Activated CD4-positive, alpha-beta T cell treated with anti-CD3 and anti-CD28 coated beads, Interleukin-2, amount 50 U/mL, for 48 hours (primary cell): ENCODE measurements at places on chromosomes 4 and X.

- DNase-seq = no peak
Observed at GRCh38 chr4:150720973-150721518, 139.1 kb downstream of the MAB21L2 start.

- DNase-seq = no peak
Observed at GRCh38 chr4:86019362-86019761, 340.5 kb downstream of the MAPK10 start.

GRCh38 chr4:1990676-1991075 is 18.1 kb downstream of the NELFA start:
- DNase-seq = no peak

DNA sequence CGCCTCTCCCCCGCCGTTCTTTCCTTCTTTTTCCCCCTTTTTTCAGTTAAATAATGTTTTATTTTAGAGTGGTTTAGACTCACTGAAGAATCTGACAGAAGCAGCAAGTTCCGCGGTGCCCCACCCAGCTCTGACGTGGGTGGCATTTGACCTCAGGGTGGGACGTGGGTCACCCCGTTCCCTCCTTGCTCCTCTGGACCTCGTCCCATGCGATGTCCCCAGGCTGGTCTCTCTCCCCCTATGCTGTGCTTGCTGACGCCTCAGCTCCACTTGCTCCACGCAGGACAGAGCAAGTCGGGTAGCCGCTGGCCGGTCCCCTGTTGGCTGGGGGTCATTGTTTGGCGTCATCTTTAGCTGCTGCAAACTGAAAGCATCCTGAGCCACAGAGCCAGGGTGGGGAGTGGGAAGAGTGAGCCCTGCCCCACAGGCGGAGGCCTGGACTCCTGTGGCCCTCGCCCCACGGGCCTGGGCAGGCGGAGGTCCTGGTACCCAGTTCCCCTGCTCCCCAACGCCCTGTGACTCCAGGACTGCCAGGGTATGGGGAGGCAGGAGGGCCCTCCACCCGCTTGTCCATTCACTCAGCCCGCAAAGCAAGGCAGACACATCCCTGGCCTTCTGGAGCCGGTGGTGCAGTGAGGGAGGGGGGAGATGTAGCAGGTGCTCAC is 30.8 kb downstream of the TRMT44 start:
- DNase-seq = no peak

DNA sequence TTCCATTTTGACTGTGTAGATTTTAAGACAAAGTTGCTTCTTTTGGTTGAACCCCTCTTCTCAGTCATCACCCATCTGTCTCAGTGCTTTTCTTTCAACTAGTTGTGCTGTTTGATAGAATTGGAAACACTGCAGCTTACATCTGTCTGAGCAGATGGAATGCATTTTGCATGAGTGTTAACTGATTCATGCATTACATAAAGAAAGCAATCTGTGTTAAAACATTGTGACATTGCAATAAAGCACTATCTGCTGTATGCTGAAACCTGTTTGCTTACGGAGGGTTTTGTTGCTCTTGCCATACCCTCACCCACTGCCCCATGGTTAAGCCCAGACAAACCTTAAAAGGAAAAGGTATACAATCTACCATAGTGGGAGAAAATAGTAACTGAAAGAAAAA is 47.4 kb downstream of the NRK start:
- DNase-seq = no peak

- no peak for DNase-seq
Observed at GRCh38 chr4:16150716-16151115, 66.9 kb upstream of the PROM1 start.

GRCh38 chrX:67353651-67354370 is 190.0 kb upstream of the AR start:
- no peak for DNase-seq

DNA sequence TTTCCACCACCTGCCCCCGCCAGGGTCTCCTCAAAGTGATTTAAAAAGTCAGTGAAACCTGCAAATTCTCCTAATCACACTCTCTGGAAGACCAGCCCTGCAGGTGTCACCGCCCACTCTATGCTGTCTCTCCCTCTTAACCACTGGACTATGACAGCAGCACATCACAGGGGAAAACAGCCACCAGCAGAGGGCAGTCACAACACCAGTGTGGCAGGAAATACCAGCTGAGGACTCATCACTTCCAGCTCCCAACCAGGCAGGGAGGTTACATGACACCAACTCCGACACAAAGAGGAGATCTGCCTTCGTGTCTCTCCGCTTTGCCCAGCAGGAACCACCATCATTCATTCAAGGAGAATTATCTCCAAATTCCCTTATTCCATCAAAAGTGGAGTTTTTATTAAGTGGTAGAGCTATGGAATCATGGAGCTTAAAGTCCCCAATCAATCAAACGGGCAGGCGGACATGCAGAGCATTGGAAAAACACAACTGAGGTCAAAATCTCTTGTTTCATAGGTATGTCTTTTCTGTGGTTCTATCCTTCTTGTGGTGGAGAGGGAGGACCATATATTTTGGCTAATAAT is 91.3 kb downstream of the NSUN7 start:
- peak; percentile 89 for DNase-seq

DNA sequence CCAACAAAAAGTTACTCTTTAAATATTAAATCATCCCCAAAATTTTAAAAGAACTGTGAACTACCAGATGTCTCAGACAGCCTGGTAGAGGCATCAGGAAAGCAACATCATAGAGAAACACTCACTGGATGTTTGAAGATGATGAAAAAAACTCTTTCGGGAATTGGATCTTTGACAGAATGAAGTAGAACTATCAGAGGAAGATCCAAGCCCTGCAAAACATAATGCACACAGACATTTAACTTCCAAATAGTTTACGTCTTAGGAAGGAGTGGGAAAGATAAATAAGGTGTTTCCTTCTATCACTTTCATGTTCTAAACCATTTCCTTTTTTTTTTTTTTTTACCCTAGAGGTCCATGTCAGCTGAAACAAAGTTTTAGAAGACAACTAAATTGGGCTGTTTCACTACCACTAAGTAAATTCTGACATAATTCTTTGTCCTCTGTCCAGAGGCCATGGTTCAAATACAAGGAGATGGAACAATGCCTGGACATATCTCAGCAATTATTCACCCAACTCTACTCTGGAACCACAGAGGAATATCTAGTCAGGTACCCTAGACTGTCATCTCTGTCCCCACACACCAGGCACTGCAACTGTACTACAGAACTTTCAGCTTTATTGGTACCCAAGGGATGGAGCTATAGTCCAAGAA is 217.7 kb upstream of the INTU start:
- DNase-seq = no peak

DNA sequence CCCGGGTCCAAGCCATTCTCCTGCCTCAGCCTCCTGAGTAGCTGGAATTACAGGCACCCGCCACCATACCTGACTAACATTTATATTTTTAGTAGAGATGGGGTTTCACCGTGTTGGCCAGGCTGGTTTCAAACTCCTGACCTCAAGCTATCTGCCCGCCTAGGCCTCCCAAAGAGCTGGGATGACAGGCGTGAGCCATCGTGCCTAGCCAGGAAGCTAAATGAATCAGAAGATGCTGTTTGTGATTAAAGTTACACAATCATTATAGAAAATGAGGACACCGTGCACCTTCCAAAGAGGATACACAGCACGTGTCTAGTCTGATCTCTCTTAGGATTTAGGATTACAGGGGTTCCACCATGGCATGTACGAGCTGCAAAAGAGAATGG is 99.6 kb downstream of the DHRSX start:
- DNase-seq = no peak

GRCh38 chr4:8688041-8688907 is 95.7 kb downstream of the CPZ start:
- peak; percentile 22 for DNase-seq

GRCh38 chr4:74230902-74231499 is 73.1 kb downstream of the MTHFD2L start:
- peak; percentile 16 for DNase-seq

DNA sequence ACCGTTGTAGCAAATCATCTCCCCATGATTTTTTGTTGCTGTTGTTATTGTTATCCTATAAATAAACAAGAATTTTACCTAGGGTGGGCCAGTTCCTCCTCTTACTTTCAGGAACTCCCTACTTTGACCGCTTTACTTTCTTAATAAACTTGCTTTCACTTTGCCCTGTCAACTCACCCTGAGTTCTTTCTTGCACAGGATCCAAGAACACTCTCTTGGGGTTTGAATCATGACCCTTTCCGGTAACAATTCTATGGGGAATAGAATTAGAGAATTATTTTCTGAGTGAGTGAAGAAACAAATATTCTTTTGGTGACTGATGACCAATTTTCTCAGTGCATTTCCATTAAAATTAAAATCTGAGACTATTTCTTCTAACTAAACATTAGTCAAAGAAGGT is 584.0 kb upstream of the TENM3 start:
- no peak for DNase-seq

DNA sequence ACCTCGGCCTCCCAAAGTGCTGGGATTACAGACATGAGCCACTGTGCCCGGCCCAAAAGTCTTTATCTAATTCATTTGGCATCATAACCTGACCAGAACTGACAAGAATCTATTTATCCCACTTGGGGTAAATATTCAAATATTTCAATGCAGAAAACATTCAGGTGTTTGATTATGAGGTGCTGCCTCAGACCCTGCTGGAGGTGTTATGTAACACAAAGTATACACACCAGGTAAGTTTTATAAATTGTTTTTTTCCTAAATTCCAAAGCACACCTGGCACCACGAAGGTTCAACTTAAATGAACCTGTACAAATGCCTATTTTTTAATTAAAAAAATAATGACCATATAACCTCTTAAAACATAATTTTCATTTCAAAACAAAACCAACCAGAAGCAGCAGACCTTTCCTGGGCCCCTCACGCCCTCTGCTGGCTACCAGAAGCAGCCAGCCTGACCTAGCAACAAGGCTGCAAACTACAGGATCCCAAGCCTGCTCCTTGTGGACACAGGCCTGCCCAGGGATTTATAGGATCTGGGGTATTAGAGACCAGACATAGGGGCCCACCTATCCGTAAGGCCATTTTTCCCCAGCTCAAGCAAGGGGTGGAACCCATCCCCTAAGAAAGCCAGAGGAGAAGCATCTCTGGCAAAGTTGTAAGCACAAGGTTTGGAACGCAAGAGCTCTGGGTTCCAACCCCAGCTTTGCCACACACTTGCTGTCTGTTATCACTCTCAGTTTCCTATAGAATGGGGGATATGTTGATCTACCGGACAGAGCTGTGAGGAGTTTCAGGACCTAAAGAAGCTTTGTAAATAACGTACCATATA is 11.7 kb downstream of the OTUD5 start:
- peak; percentile 53 for DNase-seq

- DNase-seq = no peak
Observed at GRCh38 chr4:187666697-187667494, 328.7 kb upstream of the ZFP42 start.

DNA sequence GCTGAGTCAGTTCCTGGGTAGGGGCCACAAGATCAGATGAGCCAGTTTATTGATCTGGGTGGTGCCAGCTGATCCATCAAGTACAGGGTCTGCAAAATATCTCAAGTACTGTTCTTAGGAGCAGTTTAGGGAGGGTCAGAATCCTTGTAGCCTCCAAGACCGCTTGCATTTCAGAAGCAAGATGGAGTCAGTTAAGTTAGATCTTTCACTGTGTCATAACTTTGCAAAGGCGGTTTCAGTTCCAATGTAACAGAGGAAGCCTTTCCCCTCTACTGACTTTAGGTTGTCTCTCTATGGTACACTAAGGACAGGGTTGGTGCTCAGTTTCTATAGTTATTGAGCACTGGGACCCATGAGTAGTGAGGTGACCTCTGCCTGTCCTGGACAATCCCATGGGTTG is 127.3 kb upstream of the WDR1 start:
- no peak for DNase-seq

DNA sequence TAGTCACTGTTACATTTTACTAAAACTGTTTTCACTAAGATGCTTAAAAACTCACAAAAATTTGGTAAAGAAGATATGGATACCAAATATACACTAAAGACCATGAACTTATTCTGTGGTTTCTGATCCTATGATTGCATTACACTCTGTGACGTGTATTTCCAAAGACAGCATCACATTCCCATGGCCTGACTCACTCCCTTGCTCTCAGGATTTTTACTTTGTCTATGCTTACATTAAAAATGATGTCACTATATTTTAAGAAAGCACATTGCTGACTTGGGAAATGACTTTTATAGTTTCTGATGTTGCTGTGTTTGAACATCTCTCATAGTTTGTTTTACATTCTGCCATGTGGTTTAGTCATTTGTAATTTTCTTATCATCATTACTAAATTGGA is 327.9 kb upstream of the MAGEB18 start:
- DNase-seq = no peak

DNA sequence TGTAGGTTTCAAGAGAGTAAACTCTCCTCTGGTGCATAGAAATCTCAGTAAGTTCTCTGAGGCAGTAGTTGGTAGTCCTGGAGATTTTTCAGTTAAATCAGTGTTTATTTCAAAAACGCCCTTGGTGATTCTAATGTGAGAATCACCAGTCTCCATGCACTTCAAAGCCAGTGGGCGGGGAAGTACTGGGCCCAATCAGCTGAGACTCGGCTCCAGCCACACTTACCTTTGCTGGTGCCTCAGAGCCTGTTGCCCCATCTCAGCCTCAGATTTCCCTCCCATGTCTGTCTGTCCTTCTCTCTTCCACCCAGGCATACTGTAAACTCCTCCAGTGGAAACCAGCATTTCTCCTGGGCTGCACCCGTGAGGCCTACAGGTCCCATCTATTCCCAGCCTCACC is 7.4 kb upstream of the MGST2 start:
- DNase-seq = no peak

DNA sequence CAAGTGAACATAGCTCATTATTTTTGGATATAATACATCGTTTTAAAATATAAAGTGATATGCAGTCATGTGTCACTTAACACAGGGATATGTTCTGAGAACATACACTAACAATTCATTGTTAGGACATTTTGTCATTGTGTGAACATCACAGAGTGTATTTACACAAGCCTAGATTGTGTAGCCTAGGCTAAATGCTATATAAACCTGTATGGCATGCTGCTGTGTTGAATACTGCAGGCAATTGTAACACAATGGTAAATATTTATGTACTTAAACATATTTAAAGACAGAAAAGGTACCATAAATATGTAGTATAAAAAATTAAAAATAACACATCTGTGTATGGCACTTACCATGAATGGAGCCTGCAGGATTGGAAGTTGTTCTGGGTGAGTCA is 44.9 kb upstream of the GPRIN3 start:
- DNase-seq = no peak

GRCh38 chr4:167606551-167606950 is 372.3 kb upstream of the SPOCK3 start:
- no peak for DNase-seq

DNA sequence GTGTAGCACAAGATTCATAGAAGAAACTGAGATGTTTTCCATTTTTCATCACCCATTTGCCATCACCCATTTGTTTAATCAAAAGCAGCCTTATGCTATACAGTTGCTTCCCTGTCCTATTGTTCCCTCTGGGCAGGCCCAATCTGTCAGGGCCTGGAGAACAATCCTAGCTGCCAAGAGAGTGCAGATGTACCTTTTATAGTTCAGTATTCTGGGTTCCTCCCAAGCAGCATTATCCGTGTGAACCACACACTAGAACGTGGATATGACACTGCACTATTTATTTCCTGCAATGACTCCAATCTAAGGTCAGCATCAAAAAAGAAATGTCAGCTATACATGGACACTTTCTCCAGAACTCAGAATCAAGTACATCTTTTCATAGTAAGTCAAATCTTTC is 269.0 kb downstream of the ADGRA3 start:
- DNase-seq = no peak

- no peak for DNase-seq
Observed at GRCh38 chrX:22135171-22135711, 103.1 kb downstream of the PHEX start.
